ENCODE measurements at places on chromosomes 7 and 10.

DNA sequence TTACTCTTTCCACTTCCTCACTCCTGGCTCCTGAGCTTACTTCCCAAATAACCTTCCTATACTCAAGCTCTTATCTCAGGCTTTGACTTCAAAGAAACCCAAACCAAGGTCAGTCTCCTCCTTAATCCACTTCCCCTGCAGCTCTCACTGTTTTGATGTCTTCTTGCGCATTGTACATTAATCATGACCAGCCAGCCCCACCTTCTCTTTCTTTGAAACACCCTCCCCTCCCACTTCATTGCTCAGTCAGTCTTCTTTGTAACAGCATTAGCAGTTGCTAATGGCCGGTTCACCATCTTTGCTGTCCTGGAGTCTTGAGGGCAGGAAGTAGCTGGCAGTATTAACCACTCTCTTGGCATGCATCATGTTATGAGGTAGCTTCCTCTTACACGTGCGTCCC is 57.9 kb upstream of the CHCHD3 start:
- no peak for ATAC-seq

GRCh38 chr10:63703740-63704345 is 182.6 kb downstream of the REEP3 start:
- ATAC-seq: no peak

DNA sequence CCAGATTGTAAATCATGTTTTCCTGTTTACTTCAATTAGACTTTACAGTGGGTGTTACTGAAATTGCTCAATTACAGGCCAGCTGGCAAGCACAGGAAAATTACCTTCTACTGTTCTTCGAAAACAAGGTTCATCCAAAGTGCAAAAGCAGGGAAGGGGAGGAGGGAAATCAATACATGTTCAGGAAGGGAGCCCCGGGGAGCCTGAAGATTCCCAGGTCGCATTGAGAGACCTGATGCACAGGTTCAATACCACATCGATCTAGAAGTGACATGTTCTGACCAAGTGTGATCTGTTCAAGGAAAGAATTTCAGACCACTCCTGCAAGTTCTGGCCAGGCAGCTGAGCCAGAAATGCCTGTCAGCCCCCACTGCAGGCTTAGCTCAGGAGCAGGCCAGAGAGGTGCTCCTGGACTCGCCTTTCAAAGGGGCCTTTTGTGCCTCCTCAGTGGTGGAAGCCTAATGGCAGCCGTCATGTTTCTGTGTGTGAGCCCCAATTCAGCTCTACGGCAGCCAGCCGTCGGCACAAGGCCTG is 35.9 kb downstream of the FAM53B start:
- ATAC-seq: peak; percentile 14

DNA sequence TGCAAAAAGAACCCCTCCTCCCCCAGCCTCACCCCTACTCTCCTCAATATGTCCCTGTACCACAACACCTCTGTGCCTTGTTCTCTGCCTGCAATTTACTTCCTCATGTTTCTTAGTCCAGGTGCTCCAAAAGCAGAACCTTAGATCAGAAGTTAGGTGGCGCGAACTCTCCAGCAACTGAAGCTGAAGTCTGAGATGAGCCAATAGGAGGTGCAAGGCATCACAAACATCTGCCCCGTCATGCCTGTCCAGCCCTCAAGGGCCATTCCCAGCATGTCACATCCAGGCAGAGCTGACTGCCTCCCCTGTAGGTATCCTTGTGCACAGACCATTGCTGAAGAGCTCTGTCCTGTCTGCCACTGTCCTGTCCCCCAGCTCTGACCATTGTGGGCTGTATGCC is 508.8 kb downstream of the GRID1 start:
- ATAC-seq: no peak

GRCh38 chr10:3271354-3272115 is 99.0 kb upstream of the PITRM1 start:
- ATAC-seq: no peak

DNA sequence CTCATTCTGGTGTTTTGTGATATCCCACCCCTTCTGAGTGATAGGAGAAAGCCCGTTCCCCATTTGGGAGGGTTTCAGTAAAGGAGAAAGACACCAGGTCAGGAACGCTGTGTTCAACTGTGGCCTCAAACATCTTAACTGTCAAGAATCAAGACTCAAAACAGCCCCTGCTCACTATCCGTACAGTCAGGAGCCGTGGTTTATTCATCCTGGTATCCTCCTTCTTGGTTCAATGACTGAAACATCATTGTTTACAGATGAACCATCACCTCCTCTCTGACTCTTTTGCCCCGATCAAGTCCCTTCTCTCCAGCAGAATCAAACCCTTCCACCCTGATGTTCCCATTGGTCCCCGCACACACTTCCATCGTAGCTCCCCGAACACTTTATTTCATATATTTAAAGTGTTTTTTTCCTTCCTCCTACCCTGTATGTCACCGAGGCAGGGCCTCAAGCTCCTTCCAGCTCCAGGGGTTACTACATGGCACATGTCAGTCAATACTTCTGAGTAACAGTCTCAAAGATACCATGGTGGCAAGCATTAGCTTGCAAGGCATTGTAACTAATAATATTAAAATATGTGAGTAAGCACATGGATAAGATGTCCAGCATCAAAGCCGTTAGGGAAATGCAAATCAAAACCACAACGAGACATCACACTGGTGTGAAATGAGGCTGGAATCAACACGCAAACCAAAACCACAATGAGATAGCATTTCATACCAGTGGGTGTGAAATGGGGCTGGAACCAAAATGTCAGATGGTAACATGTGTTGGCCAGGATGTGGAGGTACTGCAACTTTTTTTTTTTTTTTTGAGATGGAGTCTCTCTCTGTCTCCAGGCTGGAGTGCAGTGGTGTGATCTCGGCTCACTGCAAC is 124.7 kb upstream of the C1QL3 start:
- ATAC-seq: no peak

DNA sequence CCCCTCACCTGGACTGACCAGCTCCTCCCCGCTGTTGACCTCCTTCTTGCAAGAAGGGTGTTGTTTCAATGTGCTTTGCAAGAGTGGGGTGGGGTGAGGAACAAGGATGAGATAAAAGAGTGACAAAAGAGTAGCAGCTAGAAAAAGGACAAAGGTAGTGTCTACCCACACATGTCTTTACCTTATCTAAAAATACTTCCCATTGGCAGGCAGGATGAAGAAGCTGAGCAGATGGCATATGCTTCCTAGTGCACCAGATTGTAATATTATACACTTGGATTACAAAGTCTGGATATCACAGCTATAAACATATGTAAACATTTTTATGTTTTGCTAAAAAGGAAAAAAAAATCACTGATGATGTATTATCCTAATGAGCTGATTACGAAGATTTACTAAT is 34.5 kb downstream of the CHN2 start:
- ATAC-seq: no peak

DNA sequence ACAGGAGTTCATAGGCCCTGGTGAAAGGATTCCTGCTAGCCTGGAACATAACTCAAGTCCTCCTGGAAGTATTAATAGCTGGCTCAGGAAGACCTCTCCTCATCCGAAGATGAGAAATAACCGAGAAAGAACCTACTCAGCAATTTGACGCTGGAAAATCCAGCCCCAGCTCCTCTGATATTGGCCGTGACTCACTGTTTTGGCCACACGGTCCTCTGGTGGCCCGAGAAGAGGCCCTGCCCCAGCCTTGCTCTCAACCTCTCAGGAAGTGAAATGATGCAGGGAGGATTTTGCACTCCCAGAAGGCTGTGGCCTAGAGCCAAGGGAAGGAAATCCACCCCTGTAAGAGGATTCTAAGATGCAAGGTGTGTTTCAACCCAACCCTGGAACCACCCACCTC is 121.6 kb downstream of the MTPAP start:
- ATAC-seq: no peak

GRCh38 chr7:107049971-107050532 is 5.5 kb downstream of the PRKAR2B start:
- ATAC-seq: no peak

- ATAC-seq: no peak
These were observed 110.9 kb upstream of the CDC14C start for GRCh38 chr7:48813472-48813871.

- peak; percentile 7 for ATAC-seq
These were observed 29.8 kb downstream of the ZMIZ1 start for GRCh38 chr10:79098596-79099015.

DNA sequence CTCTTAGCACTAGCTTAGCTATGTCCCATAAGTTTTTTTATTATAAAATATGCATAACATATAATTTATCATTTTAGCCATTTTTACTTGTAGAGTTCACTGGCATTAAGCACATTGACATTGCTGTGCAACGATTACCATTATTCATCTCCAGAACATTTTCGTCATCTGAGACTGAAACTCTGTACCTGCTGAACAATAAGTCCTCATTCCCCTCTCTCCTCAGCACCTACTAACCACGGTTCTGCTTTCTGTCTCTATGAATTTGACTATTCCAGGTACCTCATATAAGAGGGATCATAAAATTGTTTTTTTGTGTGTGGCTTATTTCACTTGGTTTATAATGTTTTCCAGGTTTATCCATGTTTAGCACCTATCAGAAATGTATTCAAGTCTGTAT is 64.1 kb downstream of the SHOC2 start:
- no peak for ATAC-seq

- peak; percentile 88 for ATAC-seq
These were observed 65.9 kb downstream of the CLIP2 start for GRCh38 chr7:74355091-74355490.

DNA sequence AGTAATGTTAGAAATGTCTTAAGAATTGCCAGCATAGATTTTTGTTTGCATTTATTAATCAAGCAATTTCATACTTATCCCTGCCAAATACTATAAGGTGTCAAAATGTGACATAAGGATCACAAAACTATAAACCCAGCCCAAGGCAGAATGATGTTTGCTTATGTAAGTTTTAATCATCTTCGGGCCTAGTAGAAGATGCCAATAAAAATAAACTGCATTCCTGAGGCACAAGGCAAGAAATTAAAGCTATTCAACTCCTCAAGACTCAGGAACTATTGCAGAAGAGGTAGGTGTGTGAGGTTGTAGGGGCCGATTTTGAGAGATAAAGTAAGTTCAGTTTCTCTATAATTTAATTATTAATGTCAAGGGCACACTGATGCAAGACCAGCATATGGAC is 189.4 kb upstream of the AHR start:
- no peak for ATAC-seq

GRCh38 chr10:106942035-106942662 is 222.4 kb downstream of the SORCS1 start:
- no peak for ATAC-seq

DNA sequence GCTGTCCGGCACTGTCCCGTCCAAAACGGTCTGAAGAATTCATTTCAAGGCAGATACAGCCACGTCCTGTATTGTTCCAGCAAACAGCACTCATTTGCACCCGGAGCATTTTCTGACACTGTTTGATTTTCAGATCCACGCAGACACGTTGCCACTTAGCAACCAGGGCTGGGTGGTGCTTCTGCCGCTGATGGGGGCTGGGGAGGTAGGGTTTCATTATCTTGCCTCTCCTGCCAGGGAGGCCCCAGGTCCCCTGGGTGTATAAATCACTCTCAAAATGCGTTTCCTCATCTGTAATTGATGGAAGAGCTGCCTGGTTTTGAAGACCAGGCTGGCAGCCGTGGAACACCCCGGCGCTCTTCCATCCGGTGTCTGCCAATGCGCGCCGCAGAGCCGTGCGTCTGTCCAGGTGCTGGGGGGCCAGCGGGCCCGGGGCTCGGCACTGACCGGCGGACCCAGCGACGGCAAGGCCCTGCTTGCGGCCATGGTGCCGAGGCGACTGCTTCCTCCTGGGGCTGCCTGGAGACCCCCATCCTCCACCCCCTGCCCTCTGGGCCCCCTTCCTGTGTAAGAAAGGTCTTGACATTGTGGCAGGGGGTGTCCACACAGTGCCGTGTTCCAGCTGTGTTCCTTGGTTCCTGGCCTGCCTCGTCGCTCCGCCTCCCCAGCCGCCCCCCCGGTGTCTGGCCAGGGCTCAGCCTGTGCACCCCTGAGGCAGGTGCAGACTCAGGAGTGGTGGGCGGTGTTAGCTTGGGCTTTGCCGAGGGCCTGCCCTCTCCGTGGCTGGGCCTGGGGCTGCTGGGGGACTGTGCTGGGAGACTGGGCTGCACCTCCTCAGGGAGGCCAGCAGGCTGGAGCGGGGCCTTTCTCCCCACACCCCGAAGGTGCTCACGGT is 16.6 kb downstream of the ADGRA1 start:
- no peak for ATAC-seq

DNA sequence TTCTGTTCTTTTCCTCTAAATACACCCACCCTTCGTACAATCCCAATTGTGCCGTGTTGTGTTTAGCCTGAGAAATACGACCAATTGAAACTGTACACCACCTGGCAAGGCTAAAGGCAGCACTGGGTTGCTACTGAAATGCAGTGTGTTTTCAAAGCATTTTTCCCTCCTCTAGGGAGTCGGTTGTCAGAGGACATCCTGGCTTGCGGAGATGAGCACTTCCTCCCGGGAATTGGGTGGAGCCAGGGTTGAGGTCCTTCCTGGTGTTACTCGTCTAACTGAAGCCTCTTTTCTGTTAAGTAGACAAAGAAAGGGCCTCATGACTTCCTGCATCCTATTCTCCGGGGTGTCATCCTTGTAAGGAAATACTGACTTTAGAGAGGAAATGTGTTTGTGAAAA is 133.5 kb downstream of the MTPAP start:
- ATAC-seq: no peak

GRCh38 chr10:133068111-133069032 is 19.4 kb upstream of the ADGRA1 start:
- ATAC-seq: no peak

- ATAC-seq: peak; percentile 82
These were observed 57.1 kb upstream of the RHOBTB1 start for GRCh38 chr10:61000769-61001730.

DNA sequence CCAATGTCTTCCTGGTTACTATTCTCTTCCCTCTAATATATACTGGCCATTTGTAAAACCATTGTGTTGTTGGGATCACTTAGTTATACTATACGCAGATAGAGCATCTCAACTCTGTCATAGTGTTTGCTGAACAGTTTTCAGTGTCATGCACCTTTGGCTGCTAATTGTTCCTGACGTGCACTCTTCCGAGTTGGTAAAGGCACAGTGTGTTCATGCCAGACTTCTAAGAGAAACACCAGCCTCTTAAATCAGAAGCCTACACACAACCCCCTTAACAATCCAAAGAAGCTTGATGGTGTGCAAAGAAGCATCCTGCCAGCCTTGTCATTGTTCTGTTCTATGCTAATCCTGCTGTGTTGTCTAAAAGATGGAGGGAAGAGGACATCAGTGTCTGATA is 131.1 kb downstream of the MAPK8 start:
- ATAC-seq: no peak

GRCh38 chr7:16167526-16167925 is 253.8 kb downstream of the CRPPA start:
- no peak for ATAC-seq

All from SK-N-SH treated with all-trans-retinoic acid at 6 μM for 48 hours (cell line).